Testis (tissue), 5 donors: ENCODE measurements at places on chromosomes 2 and 18. TPM values are rescaled to one million over a fixed set of nuclear protein-coding genes. Genes with fewer than 3 reads are reported as not detected.

The CGREF1 gene
- 7.4 TPM for polyA plus RNA-seq

The MYOM1 gene
- polyA plus RNA-seq: 16.9 TPM

The ACSL3 gene
- polyA plus RNA-seq: 66.7 TPM

The DTNB gene
- polyA plus RNA-seq: 21.9 TPM

The ABHD1 gene
- 141 TPM for polyA plus RNA-seq

The FAM161A gene
- 18.2 TPM for polyA plus RNA-seq

The POTEI gene
- 11.3 TPM for polyA plus RNA-seq

The APCDD1 gene
- polyA plus RNA-seq: 11.2 TPM

The SPP2 gene
- polyA plus RNA-seq: not detected

The CHST9 gene
- polyA plus RNA-seq: 9.6 TPM

The DIPK1C gene
- polyA plus RNA-seq: 9.3 TPM

The NPPC gene
- polyA plus RNA-seq: 0.78 TPM

The ATOH8 gene
- 13.5 TPM for polyA plus RNA-seq

The TLX2 gene
- 1.1 TPM for polyA plus RNA-seq

The KHK gene
- 11.5 TPM for polyA plus RNA-seq

The NT5C1B gene
- polyA plus RNA-seq: 74.9 TPM

The BBS5 gene
- polyA plus RNA-seq: 14.1 TPM

The UGGT1 gene
- polyA plus RNA-seq: 17.5 TPM

The CCDC141 gene
- polyA plus RNA-seq: 2.2 TPM

The ALPG gene
- 0.44 TPM for polyA plus RNA-seq

The PTGR3 gene
- 15.7 TPM for polyA plus RNA-seq

The TFPI gene
- polyA plus RNA-seq: 13.5 TPM

The RGPD3 gene
- 5.3 TPM for polyA plus RNA-seq

The DNAJC5G gene
- 65.0 TPM for polyA plus RNA-seq

The MAP3K19 gene
- 15.1 TPM for polyA plus RNA-seq

The ABCG8 gene
- polyA plus RNA-seq: not detected

The C2orf80 gene
- not detected for polyA plus RNA-seq

The IL1RL1 gene
- polyA plus RNA-seq: 0.78 TPM

The NFE2L2 gene
- 72.7 TPM for polyA plus RNA-seq

The FOXD4L1 gene
- polyA plus RNA-seq: not detected

The SPR gene
- 15.7 TPM for polyA plus RNA-seq

The PIEZO2 gene
- 3.5 TPM for polyA plus RNA-seq

The ACTR2 gene
- 80.1 TPM for polyA plus RNA-seq

The DSG4 gene
- 0.83 TPM for polyA plus RNA-seq

The TCF7L1 gene
- polyA plus RNA-seq: 11.9 TPM

The HOXD8 gene
- polyA plus RNA-seq: 36.6 TPM

The CYP1B1 gene
- polyA plus RNA-seq: 18.5 TPM

The DYNAP gene
- not detected for polyA plus RNA-seq

The SH3RF3 gene
- polyA plus RNA-seq: 9.3 TPM

The COLEC12 gene
- 10.4 TPM for polyA plus RNA-seq
